ENCODE measurements at places on chromosomes 7 and 10.

- no peak for DNase-seq
These were observed 181.2 kb upstream of the KCND2 start for GRCh38 chr7:120091807-120092206.

DNA sequence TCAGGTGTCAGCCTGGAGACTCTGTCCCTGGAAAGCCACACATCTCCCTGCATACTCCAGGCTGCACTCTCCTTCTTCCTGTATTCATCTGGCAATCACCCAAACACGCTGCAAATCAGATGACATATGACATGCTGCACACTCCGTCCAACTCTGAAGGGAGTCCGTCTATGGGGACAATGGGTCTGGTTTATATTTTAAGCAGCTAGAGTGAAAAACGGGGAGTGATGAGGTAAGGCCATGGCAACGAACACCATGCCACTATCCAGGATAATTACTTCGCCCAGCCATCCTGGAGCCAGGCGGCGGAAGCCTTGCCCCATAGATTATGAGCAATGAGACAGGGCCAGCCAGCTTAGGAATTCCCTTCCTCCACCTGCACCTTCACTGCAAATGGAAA, 140.1 kb downstream of the PLXNA4 start:
- DNase-seq = no peak

- DNase-seq = no peak
These were observed 816 bp upstream of the LRRC4 start for GRCh38 chr7:128031901-128032604.

DNA sequence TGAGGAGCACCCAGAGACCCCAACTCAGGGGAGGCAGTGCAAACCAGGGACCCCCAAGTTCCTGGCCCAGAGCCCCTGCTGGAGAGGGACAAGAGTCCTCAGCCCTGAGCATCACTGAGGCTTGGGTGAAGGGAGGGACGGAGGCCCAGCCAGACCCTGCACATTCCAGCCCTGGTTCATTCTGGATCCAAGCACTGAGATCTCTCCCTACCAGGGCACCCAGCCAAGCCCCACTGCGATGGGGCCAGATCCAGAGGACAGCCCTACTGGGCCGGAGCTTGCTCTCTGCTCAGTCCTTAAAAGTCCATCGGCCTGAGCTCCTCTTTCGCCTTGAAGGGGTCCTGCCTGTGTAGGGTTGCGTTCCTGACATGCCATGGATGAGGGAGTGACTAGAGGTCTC, 40.5 kb upstream of the RABGEF1 start:
- no peak for DNase-seq

- DNase-seq = no peak
These were observed 1392.4 kb upstream of the CELF2 start for GRCh38 chr10:9625304-9625703.

DNA sequence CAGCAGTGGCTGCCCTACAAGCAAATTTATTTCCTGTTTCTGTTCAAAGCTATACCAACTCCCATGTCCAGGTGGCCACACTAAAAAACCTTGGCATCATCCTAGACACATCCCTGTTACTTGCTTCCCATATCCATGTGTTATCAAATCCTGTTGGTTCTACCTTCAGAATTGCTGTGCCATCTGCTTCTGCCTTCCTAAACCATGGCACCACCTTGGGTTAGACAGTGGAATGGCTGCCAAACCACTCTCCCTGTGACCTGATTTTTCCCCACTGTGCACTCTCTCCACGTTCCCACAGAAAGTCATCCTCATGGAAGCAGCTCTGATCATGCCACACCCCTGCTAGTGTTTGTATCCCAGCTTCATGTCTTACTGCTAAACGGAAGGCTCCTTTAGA, 697.6 kb upstream of the GALNT17 start:
- DNase-seq = no peak

GRCh38 chr10:95653895-95654294, 2.6 kb downstream of the ALDH18A1 start:
- DNase-seq = no peak

DNA sequence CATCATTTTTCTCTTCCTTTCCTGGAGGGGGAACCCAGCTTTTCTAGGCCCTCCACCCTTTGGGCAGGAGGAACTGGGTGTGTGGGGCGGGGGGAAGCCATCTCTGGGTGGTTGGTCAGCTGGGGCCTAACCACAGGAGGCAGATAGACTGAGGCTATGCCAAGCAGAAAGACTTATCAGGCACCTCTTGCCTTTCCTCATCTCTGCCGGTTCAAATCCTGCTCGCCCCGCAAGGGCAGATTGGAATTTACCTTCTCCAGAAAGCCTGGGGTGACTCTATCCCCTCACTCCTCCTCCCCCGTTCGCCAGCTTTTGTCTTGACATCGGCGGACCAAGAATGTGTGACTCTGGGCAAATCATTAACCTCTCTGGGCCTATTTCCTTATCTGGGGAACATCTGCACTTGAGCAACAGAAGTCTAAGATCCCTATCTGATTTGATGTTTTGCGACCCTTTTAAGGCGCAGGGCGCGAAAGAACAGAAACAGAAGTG, 584 bp upstream of the GARS1 start:
- DNase-seq = no peak

- no peak for DNase-seq
These were observed 708 bp downstream of the KLHDC10 start for GRCh38 chr7:130070861-130071622.

Measured in omental fat pad (tissue), 4 donors.